ENCODE measurements at places on chromosomes 4 and X. TPM values are rescaled to one million over a fixed set of nuclear protein-coding genes. Genes with fewer than 3 reads are reported as not detected.

- H3K27me3 ChIP-seq, result no peaks in the 10 kb centered on the region
- H3K36me3 ChIP-seq, result no peaks in the 10 kb centered on the region
- no peak overlapping the region for H3K27ac ChIP-seq
- H3K4me1 ChIP-seq, result no peaks in the 10 kb centered on the region
- no peak for DNase-seq
These were observed 67.2 kb downstream of the GPAT3 start for GRCh38 chr4:83603129-83603528.

DNA sequence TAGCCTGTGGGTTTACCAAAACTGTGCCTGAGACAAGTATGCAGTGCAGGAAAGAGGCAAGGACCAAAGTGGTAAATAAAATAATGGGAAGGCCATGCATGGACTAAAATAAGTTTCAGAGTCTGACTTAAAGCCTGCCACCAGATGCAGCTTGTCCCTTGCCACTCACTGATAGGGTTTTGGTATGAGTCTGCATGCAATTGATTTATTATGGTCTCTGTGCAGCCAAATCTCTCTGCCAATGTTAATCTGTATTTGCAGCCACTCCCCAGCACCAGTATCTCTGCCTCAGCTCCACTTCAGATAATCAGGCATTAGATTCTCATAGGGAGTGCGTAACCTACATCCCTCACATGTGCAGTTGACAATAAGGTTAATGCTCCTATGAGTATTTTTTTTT lies 5.5 kb upstream of the FGF2 start:
- DNase-seq, result no peak
- H3K27ac ChIP-seq, result no peak overlapping the region
- no peaks in the 10 kb centered on the region for H3K36me3 ChIP-seq
- peaks cover 1% of the 10 kb centered on the region for H3K27me3 ChIP-seq
- H3K4me3 ChIP-seq, result no peak overlapping the region

GRCh38 chr4:121698236-121698671 lies 1.5 kb upstream of the ANXA5 start:
- DNase-seq, result peak; percentile 29
- H3K4me1 ChIP-seq, result peaks cover 46% of the 10 kb centered on the region
- H3K27me3 ChIP-seq, result peaks cover 14% of the 10 kb centered on the region
- peak overlapping the region; percentile 97 for H3K27ac ChIP-seq
- H3K4me3 ChIP-seq, result peak overlapping the region; percentile 75

DNA sequence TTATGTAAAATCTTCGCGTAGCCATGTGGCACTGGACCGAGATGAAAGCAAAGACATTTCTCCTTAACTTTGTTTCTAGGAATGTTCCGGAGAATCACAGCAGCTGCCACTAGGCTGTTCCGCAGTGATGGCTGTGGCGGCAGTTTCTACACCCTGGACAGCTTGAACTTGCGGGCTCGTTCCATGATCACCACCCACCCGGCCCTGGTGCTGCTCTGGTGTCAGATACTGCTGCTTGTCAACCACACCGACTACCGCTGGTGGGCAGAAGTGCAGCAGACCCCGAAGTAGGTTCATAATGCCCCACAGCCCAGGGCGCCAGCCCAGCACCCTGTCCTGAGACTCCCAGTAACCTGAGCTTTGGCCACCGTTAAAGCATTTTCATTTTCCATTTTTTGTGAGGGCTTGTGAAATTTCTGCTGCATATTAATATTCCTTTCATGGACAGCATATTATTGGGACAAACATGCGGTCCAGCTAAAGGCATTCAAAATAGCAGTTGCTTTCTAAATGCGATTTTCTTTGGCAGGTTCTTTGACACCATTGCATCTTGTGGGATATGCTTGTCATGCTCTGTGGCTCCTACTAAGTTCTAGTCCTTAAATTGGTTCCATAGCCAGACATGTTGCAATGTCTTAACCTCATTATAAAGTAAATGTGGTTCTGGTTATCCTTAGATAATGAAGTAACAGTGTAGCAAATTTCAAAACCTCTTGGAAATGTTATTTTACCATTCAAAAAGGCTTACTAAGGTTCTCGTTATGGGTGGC lies 49.1 kb upstream of the MSANTD1 start:
- DNase-seq, result no peak
- H3K4me1 ChIP-seq, result peaks cover 10% of the 10 kb centered on the region
- no peaks in the 10 kb centered on the region for H3K36me3 ChIP-seq
- H3K27ac ChIP-seq, result no peak overlapping the region

- no peak overlapping the region for H3K27ac ChIP-seq
- no peak overlapping the region for H3K4me3 ChIP-seq
- no peaks in the 10 kb centered on the region for H3K4me1 ChIP-seq
- H3K27me3 ChIP-seq, result no peaks in the 10 kb centered on the region
- H3K36me3 ChIP-seq, result no peaks in the 10 kb centered on the region
These were observed 207.9 kb upstream of the ANXA3 start for GRCh38 chr4:78343682-78344081.

- H3K36me3 ChIP-seq, result no peaks in the 10 kb centered on the region
- H3K27ac ChIP-seq, result no peak overlapping the region
- H3K27me3 ChIP-seq, result peaks cover 1% of the 10 kb centered on the region
- no peak for DNase-seq
- H3K4me3 ChIP-seq, result no peak overlapping the region
These were observed 366.2 kb downstream of the MAPK10 start for GRCh38 chr4:85993641-85994040.

DNA sequence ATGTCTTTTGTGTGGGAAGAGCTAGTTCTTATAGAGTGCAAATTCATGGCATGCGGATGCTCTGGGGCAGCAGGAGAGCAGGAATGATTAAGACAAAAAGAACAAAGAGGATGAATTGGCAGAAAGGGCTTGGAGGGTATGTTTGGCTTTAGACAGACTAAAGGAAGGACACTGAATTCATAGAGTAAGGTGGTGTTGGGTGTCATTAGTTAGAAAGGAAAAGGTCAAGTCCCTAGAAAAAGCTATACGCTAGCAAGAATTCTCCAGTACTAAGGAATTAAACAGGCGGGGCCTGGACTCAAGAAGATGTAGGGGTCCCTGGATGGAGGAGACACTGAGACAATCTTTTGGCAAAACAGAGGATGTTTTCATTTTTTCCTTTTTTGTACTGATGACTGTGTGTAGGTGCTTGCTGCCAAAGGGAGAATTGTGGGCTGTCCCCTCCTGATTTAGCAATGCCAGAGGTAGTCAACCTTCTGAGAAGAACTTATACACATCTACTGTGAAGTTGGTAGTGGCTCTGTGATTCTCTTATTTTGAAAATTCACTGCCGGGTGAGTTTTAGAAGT lies 391.0 kb downstream of the SPRY1 start:
- peaks cover 2% of the 10 kb centered on the region for H3K27me3 ChIP-seq
- no peaks in the 10 kb centered on the region for H3K36me3 ChIP-seq
- no peak overlapping the region for H3K4me3 ChIP-seq
- no peaks in the 10 kb centered on the region for H3K4me1 ChIP-seq
- H3K27ac ChIP-seq, result no peak overlapping the region
- DNase-seq, result no peak

GRCh38 chr4:65559270-65559669 lies 111.0 kb downstream of the EPHA5 start:
- DNase-seq, result peak; percentile 24
- peak overlapping the region; percentile 59 for H3K27ac ChIP-seq
- H3K4me1 ChIP-seq, result peaks cover 16% of the 10 kb centered on the region
- no peaks in the 10 kb centered on the region for H3K36me3 ChIP-seq
- no peak overlapping the region for H3K4me3 ChIP-seq

GRCh38 chr4:45368832-45369231 lies 642.5 kb upstream of the GNPDA2 start:
- no peaks in the 10 kb centered on the region for H3K36me3 ChIP-seq
- no peak overlapping the region for H3K27ac ChIP-seq
- peaks cover 24% of the 10 kb centered on the region for H3K4me1 ChIP-seq
- H3K27me3 ChIP-seq, result peaks cover 2% of the 10 kb centered on the region
- DNase-seq, result no peak

GRCh38 chr4:87856816-87857215 lies 24.0 kb downstream of the MEPE start:
- no peak overlapping the region for H3K4me3 ChIP-seq
- H3K27ac ChIP-seq, result no peak overlapping the region
- H3K27me3 ChIP-seq, result no peaks in the 10 kb centered on the region
- no peak for DNase-seq
- no peaks in the 10 kb centered on the region for H3K4me1 ChIP-seq

GRCh38 chrX:26597981-26598380 lies 382.0 kb downstream of the MAGEB5 start:
- H3K36me3 ChIP-seq, result no peaks in the 10 kb centered on the region
- H3K4me3 ChIP-seq, result no peak overlapping the region
- no peak for DNase-seq
- H3K4me1 ChIP-seq, result no peaks in the 10 kb centered on the region
- no peak overlapping the region for H3K27ac ChIP-seq

- DNase-seq, result no peak
- no peak overlapping the region for H3K4me3 ChIP-seq
These were observed 1102.1 kb upstream of the LCORL start for GRCh38 chr4:19123681-19124080.

DNA sequence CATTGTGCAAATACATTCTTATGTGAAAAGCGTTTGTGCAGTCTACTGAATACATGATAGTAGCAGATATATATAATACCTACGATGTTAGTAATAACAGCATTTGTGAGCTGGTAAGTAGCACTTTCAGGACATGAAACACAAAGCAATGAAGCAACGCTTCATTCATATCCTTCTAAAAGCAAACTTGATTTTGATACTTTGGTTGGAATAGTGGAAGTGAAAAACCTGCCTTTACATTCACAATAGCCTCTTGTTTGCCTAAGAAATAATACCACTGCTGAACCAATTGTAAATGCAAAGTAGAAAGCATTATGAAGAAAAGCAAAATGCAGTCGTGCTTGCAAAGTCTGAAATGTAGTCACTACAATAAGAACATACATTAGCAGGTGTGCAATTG lies 926.3 kb downstream of the FSTL5 start:
- no peak overlapping the region for H3K4me3 ChIP-seq
- no peak overlapping the region for H3K27ac ChIP-seq
- H3K4me1 ChIP-seq, result peaks cover 3% of the 10 kb centered on the region
- no peaks in the 10 kb centered on the region for H3K36me3 ChIP-seq

DNA sequence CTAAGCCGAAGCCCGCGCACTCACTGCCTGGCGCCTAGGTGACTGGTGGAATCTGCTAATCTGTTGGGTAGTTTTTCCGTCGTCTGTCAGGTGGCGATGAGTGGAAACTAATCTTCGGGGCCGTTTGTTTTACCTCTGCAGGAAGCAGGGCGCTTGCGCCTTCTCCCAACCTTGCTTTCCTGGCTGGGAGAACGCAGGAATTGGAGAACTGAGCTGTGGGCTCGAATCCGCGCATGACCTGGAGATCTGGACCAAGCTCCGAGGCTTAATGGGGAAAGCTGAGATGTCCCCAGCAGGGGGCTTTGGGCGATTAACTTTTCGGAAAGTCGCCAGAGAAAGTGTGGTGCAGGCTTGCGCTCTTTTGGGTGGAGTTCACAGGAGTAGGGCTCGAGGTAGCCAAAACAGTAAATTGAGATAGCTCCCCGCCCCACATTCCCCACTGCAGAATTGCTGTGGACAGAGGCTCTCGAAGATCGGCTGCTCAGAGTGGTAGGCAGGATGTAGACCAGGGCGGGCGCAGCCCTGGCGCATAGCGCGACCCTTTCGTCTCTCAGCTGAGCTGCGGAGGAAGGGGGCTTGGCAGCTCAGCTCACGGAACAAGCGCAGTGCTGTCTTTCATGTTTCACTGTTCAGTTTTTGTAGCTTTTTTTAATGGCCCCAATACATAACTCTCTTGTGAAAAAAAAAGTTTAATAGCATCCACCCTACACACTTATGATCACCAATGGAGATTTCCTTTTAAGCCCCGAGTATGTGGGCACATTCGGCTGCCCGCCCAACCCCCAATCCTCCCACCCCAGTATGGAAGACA lies 2.7 kb upstream of the FGF5 start:
- DNase-seq, result no peak
- H3K36me3 ChIP-seq, result no peaks in the 10 kb centered on the region
- peaks cover 39% of the 10 kb centered on the region for H3K27me3 ChIP-seq
- H3K4me1 ChIP-seq, result peaks cover 18% of the 10 kb centered on the region
- H3K27ac ChIP-seq, result no peak overlapping the region
- peak overlapping the region; percentile 28 for H3K4me3 ChIP-seq

GRCh38 chr4:61427099-61427817 lies 227.1 kb downstream of the ADGRL3 start:
- no peak overlapping the region for H3K27ac ChIP-seq
- H3K27me3 ChIP-seq, result peaks cover 4% of the 10 kb centered on the region
- DNase-seq, result no peak
- no peak overlapping the region for H3K4me3 ChIP-seq
- peaks cover 13% of the 10 kb centered on the region for H3K4me1 ChIP-seq

DNA sequence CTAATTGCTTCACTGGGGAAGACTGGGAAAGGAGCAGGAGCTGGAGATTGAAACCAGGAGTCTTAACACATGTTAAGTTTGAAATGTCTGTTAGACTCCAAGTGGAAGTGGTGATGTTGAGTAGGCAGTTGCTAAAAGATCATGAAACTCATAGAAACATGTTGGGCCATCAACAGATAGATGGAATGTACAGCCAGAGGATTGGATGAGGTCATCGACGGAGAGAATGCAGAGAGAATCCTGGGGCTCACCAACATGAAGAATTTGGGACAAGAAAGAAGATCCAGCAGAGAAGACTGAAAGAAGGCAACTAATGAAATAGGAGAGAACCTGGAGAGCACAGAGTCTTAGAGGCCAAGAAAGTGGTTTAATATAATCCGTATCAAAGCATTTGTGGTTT lies 19.4 kb upstream of the TSPAN5 start:
- H3K27me3 ChIP-seq, result peaks cover 1% of the 10 kb centered on the region
- no peaks in the 10 kb centered on the region for H3K4me1 ChIP-seq
- H3K36me3 ChIP-seq, result no peaks in the 10 kb centered on the region
- no peak overlapping the region for H3K27ac ChIP-seq
- DNase-seq, result no peak

DNA sequence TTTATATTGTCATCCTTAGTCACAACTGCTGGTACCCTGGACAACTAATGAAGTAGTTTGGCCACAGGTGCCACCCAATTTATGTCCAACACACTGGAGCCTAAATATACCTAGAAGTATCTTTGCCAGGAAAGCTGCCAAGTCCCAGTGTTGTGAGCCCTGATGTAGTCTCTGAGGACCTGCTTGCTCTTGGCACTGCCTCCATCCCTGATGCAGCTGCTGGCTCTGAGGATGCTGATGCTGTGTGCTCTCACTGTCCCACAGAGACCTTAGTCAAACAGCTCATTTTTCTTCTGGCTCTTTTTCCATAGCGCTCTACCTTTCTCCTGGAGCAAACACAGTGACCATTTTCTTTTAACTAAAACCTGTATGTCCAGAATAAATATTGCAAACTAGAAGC lies 1535.4 kb upstream of the ADGRL3 start:
- DNase-seq, result no peak
- no peaks in the 10 kb centered on the region for H3K4me1 ChIP-seq
- no peak overlapping the region for H3K4me3 ChIP-seq

- H3K36me3 ChIP-seq, result peaks cover 6% of the 10 kb centered on the region
- no peaks in the 10 kb centered on the region for H3K27me3 ChIP-seq
- H3K4me3 ChIP-seq, result no peak overlapping the region
- no peak overlapping the region for H3K27ac ChIP-seq
- DNase-seq, result no peak
These were observed 94.6 kb downstream of the FAM9B start for GRCh38 chrX:8939322-8939721.

CSAG2 gene
- total RNA-seq, result not detected

NUP62CL gene
- total RNA-seq, result 1.6 TPM

DAPP1 gene
- not detected for total RNA-seq

MAGEE1 gene
- total RNA-seq, result 7.1 TPM

SOX3 gene
- total RNA-seq, result 0.71 TPM

FAT1 gene
- total RNA-seq, result 34.3 TPM

TLR3 gene
- not detected for total RNA-seq

GAGE2A gene
- total RNA-seq, result not detected

DOCK11 gene
- 53.1 TPM for total RNA-seq

TLL1 gene
- 0.15 TPM for total RNA-seq

Data from glutamatergic neuron (in vitro differentiated cells).